ENCODE measurements at places on chromosomes 16 and 17. TPM values are rescaled to one million over a fixed set of nuclear protein-coding genes. Genes with fewer than 3 reads are reported as not detected.

Gene SNAI3
- total RNA-seq: not detected

Gene GJD3
- 0.47 TPM for total RNA-seq

Gene FSCN2
- total RNA-seq: not detected

Gene KRTAP2-3
- not detected for total RNA-seq

Gene ZNF646
- total RNA-seq: 13.4 TPM

Gene DRC3
- total RNA-seq: 0.79 TPM

Gene TEKT5
- total RNA-seq: not detected

Gene PPL
- total RNA-seq: 697 TPM

- DNase-seq: no peak
Measured at GRCh38 chr16:74991593-74992403, 6.9 kb upstream of the WDR59 start.

DNA sequence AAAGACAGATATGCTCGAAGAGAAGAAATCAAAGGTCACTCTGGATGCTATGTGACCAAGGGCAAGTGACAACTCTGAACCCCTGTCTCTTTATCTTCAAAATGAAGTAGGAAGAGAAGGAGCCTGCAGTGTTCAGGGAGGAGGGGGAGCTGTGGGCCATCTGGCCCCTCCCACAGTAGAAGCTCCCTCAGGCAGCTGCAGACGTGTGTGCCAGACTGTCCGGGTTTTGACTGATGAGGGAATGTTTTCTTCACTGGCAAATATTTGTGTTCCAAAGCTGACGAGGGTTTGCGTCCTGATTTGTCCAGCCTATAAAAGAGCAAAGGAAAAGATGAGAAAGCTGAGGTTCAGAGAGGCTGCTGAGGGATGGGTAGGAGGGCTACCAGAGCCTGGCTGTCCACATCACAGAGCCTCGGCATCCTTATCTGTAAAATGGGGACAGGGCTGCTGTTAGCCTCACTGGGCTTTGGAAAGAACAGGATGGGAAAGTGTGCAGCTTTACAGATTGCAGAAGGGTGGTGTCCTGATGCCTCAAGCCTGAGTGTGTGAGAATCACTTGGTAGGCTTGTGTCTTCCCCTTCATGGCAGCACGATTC, 1.8 kb upstream of the GINS2 start:
- no peak for DNase-seq

GRCh38 chr16:19555938-19556771, 652 bp downstream of the VPS35L start:
- no peak for DNase-seq

GRCh38 chr16:80804526-80805383, at the start of gene CDYL2:
CDYL2 (minus strand) TSS chr16:80804598; CDS start chr16:80804173, 425 bp downstream.
- no peak for DNase-seq

DNA sequence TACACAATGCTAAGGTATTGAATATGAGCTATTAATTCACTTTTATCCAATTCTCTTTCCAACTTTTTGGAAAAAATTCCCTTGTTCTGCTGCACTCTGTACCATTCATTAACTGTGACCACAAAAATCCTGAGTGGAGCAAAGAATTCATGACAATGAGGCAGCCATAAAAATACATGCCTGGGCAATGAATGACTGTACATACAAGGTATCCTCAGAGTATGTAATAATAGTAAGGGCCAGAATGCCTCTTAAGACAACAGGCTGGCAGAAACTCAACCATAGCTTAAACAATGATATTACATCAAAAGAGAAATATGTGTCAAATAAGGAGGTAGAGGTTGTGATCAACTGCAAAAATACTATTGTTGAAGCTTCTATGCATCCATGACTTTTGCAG, 74.7 kb upstream of the CA10 start:
- no peak for DNase-seq

- DNase-seq: no peak
Measured at GRCh38 chr16:2532494-2533141, 1.4 kb upstream of the CEMP1 start.

- no peak for DNase-seq
Measured at GRCh38 chr17:51397361-51398127, 137.2 kb downstream of the UTP18 start.

DNA sequence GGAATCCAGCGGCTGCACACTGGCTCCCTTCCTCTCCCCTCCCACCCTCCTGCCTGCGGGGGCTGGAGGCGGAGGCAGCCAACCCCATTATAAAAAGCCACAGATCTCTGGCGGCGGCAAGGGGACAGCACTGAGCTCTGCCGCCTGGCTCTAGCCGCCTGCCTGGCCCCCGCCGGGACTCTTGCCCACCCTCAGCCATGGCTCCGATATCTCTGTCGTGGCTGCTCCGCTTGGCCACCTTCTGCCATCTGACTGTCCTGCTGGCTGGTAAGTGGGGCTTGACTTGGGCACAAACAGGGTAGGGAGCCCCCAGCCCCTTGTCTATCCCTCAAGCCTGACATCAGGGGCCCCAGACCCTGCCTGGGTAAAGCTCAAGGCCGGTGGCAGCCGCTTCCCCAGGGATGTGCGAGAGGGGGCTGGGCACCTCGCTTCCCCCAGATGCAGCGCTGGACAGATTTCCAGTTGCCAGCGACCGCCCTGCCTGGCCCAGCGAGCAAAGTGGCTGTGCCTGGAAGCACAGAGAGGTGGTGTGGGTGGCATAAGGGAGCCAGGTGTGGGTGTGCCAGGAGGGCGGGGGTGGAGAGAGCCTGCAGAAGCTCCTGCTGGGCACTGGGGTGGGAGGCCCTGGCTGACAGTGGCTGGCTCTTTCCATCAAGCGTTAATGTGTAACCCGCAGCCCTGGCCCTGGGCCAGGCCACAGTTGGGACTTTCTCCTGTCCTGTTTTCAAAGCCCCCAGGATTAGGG, at the start of gene CX3CL1:
Gene CX3CL1 (plus strand): TSS at position 119 of the 745 bp plus-strand sequence. CDS start 79 bp downstream, at position 198.
- DNase-seq: no peak

DNA sequence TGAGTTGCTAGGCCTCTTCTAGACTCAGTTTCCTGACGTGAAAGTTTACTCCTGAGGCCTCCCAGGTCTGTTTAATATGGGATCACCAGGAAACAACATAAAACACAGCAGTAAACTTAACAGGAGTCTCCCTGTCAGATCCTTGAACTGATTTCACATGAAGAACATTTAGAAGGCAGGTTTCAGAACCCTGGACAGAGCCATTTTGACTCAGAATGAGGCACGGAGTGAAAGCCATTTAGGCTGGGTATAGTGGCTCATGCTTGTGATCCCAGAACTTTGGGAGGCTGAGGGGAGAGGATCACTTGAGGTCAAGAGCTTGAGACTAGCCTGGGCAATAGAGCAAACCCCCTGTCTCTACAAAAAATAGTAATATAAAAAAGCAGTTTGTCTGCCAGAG, 289.1 kb downstream of the CA10 start:
- no peak for DNase-seq

DNA sequence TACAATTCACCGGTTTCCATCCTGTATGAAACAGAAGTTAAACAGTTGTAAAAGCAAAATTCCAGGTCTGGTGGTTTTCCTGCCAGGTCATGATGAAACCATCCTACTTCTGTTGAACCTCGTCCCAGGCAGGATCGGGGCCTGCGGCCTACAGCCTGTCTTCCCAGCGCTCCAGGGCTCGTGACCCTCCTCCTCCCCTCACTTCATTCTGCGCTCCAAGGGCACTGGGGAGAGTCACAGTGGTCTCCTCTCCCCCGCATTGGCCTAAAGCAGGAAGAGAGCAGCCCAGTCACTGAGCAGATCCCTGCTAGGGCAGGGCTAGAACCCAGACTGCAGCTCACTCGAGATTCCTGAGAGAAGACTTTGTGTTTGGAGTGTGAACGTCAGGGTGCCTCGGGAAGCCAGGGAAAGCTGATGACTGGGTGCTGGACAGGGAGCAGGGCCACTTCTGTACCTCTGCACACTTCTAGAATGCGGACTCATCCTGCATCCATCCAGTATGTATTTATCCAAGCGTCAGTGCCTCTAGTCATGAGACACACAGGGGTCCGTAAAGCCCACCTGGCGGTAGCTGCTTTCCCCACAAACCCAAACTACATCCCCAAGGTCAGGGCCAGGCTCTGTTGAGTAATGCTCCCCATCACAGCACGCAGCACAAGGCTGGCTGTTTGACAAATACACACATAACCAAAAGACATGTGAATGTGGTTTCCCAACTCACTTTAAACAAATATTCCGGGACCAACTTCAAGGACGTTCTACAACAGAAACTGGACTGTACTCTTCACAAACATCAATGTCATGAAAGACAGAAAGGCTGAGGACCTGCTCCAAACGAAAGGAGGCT, 1.7 kb upstream of the ITGAE start:
- DNase-seq: no peak

- no peak for DNase-seq
Measured at GRCh38 chr17:7119314-7119713, 4.7 kb upstream of the ASGR2 start.

DNA sequence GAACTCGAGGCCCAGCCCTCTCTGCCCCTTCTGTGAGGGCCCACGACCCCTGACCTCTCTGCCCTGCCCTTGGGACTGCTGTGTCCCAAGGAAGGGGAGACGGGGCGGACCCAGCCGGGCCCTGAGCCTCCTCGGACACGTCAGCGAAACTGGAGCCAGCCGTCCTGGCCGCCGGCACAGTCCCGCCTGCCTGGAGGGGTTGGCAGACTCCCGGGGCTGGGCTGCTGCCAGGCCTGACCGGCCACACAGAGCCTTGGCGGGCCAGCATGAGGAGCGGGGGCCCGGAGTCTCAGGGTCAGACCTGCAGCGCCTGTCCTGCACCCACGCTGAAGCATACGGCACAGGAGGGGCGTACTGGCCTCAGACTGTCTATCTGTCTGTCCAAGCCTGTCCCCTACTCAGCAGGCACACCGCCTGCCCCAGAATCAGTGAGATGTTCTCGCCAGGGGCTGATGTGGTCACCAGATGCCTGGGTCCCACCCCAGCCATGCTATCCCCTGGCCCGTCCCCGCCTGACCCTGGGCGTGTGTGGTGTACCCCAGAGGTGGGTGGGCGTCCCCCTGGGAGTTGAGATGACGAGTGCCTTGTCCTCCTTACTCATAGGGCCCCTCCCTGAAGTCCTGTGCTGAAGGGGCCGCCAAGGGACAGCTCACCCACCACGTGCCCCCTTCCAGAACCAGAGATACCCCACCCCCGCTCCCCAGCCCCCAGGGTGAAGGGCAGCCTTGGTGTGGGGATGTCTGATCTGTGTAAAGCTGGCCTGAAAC, 4.7 kb downstream of the VASN start:
- DNase-seq: no peak

- DNase-seq: no peak
Measured at GRCh38 chr17:80021600-80021999, 14.1 kb downstream of the TBC1D16 start.

- no peak for DNase-seq
Measured at GRCh38 chr16:62240722-62241121, 204.5 kb upstream of the CDH8 start.

DNA sequence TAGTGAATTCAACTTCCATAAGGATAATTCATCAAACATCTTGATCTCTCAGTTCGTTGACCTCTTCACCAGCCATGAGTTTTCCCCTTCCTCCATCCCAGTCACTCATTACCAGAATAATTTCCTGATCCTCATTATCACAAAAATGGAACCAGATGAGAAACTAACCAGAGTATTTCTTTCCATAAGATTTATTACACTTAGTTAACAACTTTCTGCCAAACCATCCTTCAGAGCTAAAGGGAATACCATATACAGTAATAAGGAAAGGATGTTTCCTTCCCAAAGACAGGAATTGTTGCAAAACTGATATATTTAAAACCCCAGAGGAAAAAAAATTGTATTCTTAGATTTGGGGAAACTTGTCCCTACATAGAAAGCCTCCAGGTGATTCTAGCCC, 8.6 kb downstream of the KRTAP29-1 start:
- no peak for DNase-seq

- no peak for DNase-seq
Measured at GRCh38 chr16:27237219-27238015, 31.2 kb downstream of the NSMCE1 start.

- no peak for DNase-seq
Measured at GRCh38 chr16:50580180-50580798, 32.1 kb downstream of the NKD1 start.

DNA sequence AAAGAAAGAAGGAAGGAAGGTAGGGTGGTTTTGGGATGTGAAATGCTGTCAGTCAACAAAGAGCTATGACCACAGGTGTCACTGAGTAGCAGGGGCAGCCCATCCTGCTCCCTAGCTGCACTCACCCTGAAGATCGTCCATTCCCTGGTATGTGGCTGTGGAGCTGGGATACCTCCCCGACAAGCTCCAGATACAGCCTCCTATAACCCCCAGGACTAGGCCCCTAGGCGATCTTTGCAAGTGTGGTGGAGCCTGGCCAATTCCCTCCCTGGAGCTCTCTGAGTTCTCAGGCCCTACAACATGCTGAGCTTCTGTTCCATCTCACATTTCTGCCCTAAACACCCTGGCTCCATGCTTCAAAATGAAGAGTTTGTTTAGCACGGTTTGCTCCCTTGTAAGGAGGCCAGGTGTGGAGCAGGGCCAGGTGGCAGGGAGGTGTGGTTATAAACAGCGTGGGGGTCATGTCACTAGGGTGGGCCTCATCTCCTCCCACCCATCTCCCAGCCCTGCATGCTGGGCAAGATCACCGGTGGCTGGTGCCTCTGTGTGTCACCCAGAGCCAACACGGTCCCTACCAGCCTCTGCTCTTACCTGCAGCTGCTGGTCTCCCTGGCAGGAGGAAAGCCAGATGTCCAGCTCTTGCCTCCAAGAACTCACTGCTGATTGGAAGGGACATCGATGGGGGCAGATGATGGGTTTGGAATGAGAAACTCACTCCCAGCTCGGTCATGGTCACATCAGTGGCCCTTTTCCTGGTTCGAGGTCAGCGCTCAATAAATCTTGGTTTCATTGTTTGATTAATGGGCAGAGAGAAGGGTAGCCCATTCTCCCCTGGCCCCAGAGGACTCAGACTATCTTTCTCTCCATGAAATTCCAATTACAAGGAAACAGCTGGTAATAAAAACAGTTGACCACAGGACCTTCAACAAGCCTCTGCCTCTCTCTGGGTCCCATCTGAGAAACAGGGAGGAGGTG, 511.0 kb upstream of the CDH5 start:
- no peak for DNase-seq

GRCh38 chr16:8957063-8957397, 6.7 kb downstream of the USP7 start:
- DNase-seq: no peak

DNA sequence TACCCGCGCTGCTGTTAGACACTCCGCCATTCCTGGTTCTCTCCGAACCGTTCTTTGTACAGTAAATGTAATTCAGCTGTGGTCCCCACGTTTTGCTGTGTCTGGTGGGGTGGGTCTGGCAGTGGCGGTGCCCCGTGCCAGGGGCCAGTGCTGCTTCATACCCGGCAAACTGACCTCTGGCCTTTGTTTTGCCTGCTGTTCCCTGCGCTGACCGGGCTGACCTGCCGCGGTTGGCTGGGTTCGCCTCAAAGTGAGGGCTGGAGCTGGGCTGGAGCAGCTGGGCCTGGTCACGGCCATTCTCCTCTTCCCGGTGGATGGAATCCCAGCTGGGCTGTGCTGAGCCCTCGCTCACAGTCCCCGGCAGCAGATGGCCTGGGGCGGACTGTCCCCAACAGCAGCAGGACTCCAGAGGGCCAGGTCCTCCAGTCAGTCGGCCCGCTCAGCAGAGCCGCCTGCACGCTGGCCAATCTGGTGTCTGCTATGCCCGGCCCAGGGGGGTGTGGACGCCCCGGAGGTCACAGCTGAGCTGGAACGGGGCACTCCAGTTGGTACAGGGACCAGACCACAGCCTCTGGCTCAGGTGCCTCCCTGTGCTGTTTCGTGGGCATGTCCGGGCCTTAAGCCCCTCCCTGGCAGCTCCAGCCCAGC, 1.5 kb upstream of the WFIKKN1 start:
- no peak for DNase-seq

- no peak for DNase-seq
Measured at GRCh38 chr17:68200689-68201417, 47.0 kb upstream of the AMZ2 start.

Data from esophagus squamous epithelium (tissue), 5 donors.